ENCODE measurements at places on chromosomes 4 and X.

DNA sequence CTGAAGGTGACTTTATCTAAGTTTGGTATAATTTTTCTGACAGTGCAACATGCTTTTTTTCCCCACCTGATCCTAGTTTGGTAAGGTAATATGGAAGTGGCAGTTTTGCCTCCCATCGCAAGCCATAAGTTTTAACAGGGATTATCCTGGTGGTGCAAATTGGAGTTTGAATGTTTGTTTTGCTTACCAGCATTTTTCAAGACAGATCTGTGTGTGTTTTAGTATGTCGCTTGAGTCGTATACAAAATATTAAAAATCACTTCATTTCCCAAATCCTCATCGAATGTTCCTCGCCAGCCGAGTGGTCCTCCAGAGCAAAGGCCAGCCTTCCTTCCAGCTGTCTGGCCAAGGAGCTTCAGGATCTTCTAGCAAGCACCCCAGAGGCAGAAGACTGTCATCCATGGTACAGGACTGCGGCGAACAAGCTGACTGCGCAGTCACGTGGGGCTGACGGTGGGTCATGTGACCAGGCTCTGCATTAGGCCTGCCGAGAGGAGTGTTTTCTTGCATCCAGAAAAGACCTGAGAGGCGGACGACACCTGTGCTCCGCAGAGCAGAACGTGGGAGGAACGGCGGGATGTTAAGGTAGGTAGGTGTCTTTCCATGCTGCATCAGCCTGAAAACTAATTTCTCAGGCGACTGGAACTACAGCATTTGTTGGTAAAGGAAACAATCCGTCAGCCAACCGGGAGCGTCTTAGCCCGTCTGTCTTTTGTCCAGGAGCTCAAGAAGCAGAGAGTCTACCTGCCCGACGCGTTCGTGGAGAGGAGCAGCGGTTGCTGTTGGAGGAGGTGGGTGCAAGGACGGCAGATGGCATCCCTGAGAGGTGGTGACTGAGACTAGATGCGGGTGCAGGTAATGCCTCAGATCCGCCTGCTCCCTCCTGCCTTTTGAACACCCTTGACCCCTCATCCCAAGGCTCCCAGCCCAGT, at the start of gene GPRASP3:
Gene GPRASP3, plus strand, starts transcription at position 507 of the 932 bp plus-strand sequence. CDS start 28,253 bp downstream, outside the sequence.
- peak; percentile 65 for DNase-seq

DNA sequence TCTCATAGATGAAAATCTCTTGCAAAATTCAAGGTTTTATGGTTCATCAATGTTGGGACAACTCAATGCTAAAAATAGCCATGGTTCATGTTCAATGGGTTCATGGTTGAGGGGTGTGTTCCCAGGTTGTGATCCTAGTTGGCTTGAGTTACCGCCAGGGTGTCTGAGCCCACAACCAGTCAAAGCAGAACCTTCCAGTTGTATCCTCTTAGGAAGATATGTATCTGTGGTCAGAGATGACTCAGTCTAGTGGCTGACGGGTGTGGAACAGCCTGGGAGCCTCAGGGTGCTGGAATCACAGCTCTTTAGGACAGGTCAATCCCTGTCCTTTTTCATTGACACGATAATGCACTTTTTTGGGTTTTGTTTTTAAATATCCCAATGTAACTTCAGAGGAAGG, 192.3 kb upstream of the NR3C2 start:
- no peak for DNase-seq

DNA sequence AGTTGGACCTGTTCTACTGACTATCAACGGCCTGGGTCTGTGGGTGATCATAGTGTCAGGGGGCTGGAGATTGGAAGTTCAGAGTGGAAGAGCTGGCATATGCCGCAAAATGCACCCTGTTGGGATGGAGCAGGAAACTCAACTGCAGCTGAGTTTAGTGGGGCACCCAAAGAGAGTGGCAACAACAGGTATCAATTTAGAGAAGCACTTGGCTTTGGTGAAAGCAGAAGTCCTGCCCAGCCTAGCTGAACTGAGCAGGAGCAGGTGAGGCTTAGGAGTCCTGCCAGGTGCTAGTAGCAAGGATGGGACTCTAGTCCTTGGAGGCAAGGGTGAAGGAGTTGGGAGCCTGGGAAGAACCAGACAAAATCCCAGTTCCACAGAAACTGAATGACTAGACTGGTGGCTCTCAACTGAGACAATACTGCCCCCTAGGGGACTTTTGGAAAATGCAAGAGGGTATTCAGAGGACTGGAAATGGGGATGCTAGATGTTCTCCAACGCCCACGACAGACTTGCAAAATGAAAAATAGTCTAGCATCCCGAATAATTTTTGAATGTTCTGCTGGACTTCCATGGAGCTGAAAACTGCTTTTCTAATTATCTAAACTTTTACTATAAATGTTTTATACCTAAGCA, 49.4 kb downstream of the RTL9 start:
- DNase-seq = peak; percentile 31

- no peak for DNase-seq
Observed at GRCh38 chr4:179472164-179472563, 2029.9 kb upstream of the AGA start.

Measured in GM10248 (cell line).